NCI-H1417 (cell line): ENCODE measurements at places on chromosomes 2 and 18.
A peak's percentile ranks its signal among the peaks of the same experiment; 100 is the strongest.

DNA sequence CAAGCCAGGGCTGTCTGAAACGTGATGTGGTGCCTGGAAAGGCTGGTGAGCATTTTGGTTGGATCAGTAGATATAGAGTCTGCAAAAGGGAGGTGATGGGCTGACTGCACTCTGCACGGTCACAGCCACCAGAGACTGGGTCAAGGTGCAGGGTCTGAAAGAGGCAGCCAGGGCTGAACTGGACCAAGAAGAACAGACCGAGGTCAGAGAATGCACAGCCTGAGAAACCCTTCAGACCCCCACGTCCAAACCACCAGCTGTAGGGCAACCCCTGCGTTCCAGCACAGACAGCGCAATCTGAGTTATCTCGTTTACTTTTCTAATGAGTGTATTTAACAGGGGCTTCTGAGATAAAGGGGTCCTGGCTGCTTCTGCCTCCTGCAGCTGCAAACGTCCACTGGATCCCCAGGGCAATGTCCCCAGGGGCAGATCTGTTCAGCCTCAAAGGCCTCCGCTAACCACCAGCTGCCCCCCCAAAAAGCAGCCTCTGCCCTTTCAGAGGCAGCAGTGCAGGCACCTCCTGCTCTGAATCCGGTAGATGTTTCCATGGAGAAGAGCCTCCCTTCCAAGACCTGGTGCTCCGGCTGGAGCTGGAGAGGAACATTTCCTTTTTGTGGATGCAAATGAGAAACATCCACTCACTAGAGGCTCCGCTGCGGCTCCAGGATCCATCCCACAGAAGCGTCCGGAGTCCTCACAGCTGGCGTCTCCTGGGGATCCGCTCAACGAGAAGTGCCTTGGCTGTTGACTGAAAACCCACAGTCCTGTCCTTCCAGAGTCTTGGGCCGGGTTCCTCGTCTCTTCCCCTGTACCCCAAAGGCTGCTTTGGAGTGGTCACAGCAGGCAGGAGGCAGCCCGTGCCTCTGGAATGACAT, 970 bp upstream of the KCNG2 start:
- peak; percentile 41 for DNase-seq

GRCh38 chr2:76193089-76193488, 482.4 kb upstream of the GCFC2 start:
- DNase-seq: no peak

DNA sequence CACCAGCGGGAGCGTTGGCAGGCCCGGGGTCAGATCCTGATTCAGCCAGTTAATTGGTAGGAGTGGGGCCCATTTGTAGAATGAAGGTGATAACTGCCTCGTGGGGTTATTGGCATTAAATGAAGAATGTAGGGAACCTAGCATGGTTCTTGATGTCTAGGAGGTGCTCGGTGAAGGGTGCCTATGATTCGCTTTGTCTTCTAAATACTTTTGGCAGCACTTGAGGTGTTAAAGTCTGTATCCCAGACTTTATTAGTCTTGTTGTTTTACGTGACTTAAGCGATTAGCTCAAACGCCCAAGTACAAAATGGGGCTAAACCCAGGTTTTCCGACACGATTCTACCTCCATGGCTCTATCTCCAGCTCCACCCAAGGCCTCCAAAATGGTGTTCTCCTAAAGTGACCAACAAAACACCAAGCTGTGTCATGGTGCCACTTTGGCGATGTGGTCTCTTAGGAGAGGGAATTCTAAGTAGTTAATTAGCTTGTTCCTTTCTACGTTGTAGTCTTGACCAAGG, 980 bp upstream of the PPP4R1 start:
- DNase-seq: no peak

DNA sequence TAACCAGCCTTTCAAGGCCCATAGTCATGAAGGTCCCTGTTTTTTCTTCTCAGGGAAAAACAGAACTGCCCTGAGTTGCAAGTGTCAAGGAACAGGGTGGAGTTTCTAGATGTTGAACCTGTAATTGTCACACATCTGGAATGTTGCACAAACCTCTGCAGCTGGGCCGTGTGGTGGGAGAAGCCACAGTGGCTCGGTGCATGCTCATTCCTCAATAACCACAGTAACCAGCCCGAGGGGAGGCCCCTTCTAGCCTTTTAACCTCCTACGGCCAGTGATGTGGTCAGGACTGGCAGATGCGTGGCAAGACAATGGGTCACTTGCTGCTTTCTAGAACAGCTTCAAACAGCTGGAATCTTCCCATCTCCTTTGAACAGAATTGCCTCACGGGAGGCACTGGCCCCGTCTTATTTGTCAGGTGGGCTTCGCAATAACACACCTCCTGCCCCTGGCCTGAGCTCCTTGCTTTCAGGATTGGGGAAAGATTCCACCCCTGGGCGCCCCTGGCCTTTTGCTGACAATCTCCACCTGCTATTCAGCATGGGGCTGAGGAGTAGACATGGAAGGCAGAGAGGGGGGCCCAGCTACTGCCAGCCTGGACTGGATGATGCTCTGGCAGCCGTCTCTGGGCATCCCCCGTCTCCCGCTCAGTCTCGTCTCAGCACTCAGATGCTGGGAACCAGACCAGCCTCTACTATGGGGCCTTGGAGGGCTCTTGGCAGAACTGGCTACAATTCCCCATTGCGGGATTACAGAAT, 102.9 kb downstream of the KLHL29 start:
- DNase-seq: no peak

GRCh38 chr2:218146056-218146455, 20.2 kb downstream of the CXCR2 start:
- DNase-seq: no peak

DNA sequence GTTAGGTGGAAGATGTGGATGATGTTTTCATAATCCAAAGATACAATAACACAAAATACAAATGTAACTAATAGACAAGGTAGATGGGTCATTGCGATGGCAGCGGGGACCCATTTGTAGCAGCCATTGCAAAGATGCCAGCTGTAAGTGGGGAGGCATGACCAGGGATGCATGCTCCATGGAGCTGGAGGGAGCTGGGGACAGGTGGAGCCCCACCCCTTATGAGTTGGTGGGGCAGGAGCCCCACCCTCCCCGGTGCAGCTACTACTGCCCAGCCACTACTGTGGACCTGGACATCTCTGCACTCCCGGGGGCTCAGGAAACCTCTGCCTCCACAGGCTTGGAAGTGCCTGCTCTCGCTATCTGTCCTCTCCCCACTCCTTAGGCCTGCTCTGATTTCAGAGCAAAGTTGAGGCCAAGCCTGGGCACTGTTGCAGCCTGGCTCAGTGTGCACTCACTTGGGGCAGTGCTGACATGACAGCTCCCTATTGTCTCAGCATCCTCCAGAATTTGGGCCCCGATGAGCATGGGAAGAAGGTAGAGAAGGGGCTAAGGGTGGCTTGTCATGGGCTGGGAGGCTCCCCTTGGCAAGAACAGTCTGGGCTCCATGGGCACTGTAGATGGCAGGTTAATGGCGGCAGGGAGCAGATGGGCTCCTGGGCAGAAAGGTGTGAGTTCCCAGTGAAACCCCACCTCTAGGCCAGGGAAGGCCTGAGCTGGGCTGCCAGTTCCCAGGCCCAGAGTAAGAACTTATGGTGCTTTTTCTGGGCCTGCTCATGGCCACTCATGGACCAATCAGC, 81.1 kb downstream of the ZNF804A start:
- no peak for DNase-seq

- DNase-seq: no peak
These were observed 466.6 kb downstream of the GALR1 start for GRCh38 chr18:77716282-77716681.

DNA sequence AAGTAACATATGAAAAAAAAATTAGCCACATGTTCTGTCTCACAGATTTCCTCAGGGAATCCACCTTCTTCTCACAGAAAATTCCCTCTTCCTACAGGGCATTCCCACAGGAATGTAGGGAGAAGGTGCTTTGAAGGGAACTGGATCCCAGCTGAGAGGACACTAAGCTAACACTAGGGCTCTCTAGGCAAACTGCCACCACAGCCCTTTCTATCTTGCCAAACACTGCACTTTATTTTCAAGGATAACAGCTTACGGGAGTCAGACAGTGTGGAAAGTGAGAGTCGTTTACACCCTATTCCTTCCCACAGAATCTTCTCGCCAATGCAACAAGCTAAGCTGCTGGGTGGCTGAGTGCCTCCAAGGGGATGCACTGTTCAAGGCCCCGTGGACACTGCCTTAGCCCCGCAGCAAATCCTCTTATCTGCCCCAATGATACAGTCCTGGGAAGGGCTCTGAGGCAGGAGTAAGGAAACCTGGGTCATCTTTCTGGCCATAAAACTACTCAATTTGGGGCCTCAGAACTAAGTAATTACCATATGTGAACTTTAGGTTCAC, 76.9 kb downstream of the CCDC93 start:
- DNase-seq: no peak

DNA sequence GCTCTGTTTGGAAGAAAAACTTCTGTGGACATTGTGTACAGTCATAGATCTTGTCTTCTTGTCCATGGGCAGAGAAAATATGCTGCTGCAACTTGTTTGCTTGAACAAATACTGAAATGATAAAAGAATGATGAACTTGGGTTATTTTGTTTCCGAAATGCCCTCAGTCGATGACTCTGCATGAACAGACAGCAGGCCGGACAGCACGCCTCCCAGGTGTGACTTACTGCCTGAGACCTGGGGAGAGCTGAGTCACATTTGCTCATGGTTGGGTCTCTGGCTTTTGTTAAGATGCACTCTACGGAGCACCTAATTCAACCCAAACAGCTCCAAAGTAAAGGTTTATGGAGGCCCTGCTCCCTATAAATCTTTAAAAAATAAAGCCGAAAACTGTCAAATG, 262.5 kb downstream of the ZNF521 start:
- no peak for DNase-seq

- DNase-seq: no peak
These were observed 3.1 kb downstream of the GORASP2 start for GRCh38 chr2:170932166-170932565.

DNA sequence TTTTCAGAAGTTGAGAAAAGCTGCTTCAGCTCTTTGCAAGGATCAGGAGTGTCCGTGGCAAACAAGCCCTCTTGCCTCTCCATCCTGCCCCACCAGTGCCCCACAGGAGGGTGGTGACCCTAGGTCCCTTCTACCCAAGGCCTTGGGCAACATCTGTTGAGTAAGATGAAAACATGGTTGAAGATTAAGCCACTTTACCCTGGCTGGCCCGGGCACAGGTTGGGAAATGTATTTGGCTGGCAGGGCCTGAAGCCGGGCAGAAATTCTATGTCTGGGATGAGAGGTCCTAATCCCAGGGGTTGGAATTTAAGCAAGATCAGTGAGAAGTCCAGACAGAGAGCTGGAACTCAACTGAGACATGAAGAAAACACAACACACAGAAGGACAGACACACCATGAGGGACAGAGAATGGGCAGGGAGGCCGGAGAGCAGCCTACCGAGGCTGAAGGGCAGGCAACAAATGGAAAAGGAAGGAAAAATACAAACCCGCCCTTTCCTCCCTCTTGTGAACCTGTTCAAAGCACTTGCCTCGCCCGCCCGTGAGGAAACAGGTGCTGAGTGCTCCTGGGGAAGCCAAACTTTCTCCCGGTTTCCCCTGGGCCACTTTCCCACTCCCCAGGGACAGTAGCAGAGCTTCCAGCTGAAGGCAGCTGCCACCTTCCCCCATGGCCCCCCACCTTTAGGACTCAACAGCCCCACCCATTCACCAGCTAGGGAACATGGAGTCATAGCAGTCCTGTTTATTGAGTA, 86.1 kb downstream of the TNS1 start:
- no peak for DNase-seq

DNA sequence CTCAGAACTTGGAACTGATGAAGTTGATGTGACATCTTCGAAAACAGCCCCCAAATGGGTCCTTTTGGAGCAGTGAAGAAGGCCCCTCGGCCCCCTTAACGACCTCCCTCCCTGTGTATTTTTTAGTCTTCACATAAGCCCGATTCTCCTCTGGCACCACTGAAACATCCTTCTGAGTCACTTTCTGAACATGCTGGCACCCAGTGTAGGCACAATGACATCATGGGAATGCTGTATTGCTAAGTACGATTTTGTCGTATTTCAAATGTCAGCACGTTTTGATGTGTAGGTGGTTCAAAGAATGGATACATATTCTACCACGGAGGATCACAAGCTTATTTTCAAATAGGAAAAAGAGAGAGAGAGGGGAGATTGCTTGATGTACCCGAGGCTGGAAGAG, 111.7 kb upstream of the RIOK3 start:
- DNase-seq: no peak

DNA sequence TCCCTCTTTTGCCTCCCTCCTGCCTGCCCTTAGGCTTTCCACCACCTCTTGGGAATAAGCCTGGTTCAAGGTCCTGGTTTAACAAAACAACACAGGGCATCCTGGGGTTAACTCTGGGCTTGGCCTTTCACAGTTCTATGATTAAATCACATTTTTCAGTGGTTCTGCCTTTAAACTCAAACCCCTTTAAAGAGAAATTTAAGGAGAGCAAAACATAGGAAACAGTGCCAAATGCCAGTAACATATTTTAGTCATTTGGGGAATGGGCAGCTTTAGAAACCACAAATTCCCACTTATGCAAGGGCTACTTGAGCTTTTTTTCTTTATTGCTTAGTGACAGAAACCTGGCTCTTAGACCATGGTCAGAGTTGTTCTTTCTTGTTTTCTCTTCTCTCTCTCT, 112.2 kb upstream of the FZD5 start:
- DNase-seq: no peak

- DNase-seq: no peak
These were observed 1325.0 kb upstream of the CDH2 start for GRCh38 chr18:29501952-29502351.
